ENCODE measurements at places on chromosomes 12 and 14.

- DNase-seq: no peak
Observed at GRCh38 chr12:47507221-47507620, 198.6 kb downstream of the RPAP3 start.

- no peak for DNase-seq
Observed at GRCh38 chr12:1220127-1221092, 229.4 kb downstream of the ERC1 start.

- no peak for DNase-seq
Observed at GRCh38 chr12:45575823-45576475, 153.6 kb upstream of the ARID2 start.

DNA sequence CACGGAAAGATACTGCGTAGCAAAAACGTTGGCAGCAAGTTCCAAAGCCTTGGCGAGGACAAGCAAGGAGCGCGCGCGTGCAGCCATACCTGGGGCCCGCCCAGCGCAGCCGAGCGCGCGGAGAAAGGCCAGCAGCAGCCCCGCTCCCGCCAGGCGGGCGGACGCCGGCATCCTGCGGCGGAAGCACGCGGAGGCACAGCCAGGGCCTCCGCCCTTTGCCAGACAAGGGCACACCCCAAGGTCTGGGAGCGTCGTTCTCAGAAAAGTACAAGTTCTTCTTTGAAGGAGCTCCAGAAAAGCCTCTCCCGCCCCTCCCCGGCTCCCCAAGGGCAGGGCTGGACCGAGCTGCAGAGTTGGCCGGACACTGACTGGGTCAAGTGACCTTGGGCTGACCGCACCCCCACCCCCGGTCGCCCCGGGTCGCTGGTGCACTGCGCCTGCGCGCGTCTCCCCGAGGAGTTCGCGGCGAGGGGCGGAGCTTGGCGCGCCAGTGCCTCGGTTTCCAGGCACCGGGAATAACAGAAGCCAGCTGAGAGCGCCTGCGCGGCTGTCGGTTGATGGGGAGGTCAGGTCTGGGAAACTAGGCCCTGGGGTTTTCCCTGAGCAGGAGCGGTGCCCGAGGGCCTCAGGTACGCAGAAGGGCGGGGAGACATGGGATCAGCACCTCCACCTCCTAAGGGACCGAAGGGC, at the start of gene ZC2HC1C:
ZC2HC1C (plus strand) TSS at position 521 of the 690 bp plus-strand sequence. CDS start 933 bp downstream, outside the sequence.
- DNase-seq: peak; percentile 12

DNA sequence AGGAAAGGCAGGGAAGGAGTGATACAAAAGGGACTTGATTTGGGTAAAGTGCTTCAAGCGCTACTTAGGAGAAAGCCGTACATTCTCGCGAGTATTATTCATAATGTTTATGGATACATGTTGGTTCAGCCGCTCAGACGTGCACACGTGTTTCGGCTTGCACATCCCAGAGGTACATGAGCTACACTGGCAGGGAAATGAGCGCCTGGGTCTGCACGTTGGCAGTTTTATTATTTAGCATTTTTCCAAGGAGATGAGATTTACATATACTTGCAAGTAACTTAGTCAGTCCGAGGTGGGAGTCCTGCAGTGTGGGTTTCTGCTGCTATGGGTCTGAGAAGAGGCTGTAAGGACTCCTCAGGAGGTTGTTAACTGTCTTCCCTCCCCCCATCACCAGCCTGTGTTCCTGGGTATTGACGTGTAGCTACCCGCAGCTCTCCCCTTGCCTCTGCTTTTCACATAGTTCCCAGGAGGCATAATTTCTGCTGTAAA, 1.5 kb downstream of the PRKCH start:
- no peak for DNase-seq

- no peak for DNase-seq
Observed at GRCh38 chr12:765840-766239, 13.5 kb downstream of the WNK1 start.

GRCh38 chr12:69007855-69008351, 74.9 kb upstream of the CPM start:
- no peak for DNase-seq

DNA sequence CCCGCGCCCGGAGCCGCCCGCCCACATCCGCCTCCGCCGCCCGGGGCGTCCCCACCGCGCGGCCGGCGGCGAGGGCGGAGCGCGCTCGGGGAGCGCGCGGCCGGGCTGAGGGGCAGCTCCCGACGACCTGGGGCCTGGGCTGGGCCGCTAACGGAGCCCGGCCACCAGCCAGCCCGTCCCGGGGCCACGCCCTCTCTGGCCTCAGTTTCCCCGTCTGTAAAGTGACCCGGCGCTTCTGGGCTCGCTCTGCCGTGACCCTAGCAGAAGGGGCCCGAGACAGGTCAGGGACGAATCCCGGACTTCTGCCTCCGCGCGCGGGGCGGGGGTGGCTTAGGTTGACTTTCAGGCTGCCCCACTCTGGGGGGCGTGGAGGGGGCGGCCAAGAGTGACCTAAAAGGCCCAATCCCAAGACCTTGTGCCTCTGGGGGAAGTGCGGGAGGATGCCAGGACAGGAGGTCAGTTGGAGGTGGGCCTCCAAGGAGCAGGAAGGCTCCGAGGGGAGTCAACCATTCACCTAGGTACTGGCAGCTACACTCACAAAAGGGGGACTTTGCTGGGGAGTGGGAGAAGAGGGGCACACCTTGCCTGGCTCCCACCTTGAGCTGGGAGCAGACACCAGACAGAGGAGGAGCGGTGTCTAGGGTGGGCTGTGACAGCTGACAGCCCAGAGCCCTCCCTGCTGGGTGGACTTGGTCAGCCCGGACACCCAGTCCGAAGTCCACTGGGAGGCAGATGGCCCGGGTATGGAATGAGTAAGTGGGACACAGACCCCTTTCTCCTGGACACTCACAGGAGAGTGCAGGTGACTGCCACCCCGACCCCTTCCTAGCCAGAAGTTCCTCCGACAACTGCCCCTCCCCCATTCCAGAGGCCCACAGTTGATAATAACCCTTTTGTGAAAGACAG, 486 bp upstream of the AKT1 start:
- peak; percentile 24 for DNase-seq

- no peak for DNase-seq
Observed at GRCh38 chr14:58777541-58777979, 139.8 kb downstream of the DACT1 start.

DNA sequence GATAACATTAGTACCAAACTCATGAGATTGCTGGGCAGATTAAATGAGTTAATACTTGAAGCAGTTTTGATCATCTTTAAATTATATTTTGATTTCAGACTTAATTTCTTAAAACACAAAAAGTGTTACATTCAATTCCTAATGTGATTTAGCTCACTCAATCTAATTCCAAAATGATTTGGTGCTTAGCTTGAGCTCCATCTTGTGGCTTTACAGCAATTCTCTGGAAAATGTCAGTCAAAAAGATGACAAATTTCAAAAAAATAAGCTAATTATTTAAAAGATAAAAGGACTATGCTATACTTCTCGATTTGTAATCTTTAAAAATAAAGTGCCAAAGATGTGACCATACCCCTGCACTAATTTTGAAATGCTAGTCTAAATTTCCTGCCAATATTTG, 10.1 kb downstream of the LLPH start:
- no peak for DNase-seq

GRCh38 chr12:52091061-52091460, 11.6 kb downstream of the SMIM41 start:
- no peak for DNase-seq

GRCh38 chr12:12559719-12560296, 2.9 kb downstream of the DUSP16 start:
- DNase-seq: no peak

- DNase-seq: no peak
Observed at GRCh38 chr12:128763395-128763794, 60.4 kb downstream of the SLC15A4 start.

DNA sequence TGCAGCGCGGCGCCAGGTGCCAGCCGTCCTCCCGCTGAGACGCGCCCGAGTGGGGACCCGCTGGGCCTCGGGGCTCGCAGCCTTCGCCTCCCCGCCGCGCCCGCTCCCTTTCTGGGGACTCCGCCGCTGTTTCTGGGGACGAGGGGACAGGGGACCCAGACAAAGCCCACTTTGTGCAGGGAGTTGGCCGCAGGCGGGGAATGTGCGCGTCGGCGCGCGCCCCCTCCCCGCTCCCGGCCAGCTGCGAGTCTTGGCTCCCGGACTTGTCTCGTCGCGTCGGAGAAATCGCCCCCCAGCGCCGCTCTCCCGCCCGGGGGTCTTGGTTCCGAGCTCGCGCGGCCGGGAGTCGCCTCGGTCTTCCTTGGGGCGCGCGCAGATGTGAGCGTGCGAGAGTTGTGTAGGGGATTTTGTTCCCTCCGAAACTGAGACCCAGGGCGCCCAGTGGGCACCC, 717 bp downstream of the VASH1 start:
- no peak for DNase-seq

- DNase-seq: no peak
Observed at GRCh38 chr14:60226298-60226697, 22.7 kb upstream of the PPM1A start.

DNA sequence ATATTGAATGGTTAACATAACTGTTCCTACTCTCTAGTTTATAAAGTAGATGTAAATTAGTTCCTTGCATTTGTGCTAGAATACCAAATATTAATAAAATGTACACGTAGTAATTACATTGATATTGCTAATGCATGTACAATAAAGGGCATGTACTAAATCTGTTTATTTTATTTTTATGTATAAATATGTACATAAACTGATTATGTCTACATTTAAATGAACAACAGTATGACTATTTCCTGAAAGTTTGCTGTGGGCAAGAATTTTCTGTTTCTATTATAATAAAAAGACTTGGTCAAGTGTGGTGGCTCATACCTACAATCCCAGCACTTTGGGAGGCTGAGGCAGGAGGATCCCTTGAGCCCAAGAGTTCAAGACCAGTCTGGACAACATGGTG, 257.2 kb upstream of the FOXN3 start:
- DNase-seq: no peak

- no peak for DNase-seq
Observed at GRCh38 chr12:128871516-128871892, 18.2 kb downstream of the GLT1D1 start.

- DNase-seq: no peak
Observed at GRCh38 chr12:93300611-93301021, 77.1 kb upstream of the NUDT4 start.

- DNase-seq: no peak
Observed at GRCh38 chr12:89517720-89518119, 6.9 kb downstream of the GALNT4 start.

DNA sequence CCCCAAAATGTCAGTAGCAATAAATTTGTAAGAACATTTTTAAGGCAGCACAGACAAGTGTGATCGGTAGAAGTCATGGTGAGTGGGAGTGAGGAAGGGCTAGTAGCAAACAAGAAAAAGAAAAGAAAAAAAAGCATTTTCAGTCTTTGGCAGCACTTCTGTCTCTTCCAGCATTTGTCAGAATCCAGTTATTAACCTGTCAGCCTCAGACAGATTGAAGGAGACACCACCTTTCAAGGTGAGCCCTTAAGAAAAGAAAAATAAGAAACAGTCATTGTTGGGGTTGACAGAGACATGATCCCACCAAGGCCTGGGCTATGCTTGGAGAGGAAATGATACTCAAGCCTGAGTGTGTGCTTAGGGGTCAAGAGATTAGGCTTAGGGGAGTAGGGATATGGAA, 947.4 kb downstream of the NRXN3 start:
- no peak for DNase-seq

- no peak for DNase-seq
Observed at GRCh38 chr12:4855121-4855924, 54.4 kb upstream of the KCNA1 start.

DNA sequence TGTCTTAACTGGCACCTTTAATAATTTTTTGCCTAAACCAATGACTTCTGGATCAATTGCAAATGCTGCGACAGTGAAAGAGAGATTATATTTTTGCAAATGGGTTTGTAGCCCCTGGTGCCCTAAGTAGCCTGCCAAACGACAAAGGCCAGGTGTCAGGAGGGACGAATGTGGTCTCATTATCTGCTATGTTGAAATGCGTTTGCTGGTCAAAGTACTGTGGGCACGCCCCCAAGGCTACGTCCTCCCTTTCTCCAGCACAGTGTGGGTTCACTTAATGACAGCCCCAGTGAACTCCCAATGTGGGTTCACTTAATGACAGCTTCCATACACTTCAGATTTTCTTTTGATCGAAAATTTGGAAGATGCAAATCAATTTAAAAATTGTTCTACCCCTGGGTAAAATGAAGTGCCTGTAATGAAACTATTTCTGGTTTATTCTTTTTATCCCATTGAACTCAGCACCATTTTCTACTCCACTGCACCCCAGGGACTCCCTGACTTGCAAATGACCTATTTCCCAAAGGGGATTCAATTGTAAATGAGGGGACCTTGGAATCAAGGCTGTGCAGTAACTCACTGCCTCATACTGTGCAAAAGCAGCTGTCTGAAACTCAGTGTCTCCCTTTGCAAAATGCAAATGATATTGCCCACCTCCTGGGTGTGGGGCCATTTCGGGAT, 1.4 kb downstream of the SERPINA11 start:
- no peak for DNase-seq

DNA sequence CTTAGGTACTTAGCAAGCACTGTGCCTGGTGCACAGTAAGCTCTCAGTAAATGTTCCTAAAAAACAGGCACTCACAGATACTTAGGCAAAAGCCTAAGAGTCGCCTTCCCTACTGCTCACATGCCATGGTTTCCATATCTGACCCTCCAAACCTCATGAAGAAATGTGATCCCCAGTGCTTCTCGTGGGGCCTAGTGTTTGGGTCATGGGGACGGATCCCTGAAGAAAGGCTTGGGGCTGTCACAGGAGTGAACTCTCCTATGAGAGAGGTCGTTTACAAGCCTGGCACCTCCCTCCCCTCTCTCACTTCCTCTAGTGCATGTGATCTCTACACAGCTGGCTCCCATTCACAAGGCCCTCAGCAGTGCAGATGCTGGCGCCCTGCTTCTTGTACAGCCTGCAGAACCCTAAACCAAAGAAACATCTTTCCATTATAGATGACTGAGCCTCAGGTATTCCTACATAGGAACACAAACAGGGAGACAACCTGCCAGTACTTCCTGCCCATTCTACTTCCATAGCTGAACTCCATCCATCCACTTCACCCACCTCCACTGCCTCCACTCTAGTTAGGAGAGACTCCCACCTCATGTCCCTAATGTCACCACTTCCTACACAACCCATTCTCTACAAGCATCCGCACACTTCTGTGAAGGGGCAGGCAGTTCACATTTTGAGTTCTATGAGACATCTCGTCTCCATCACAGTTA, 2.9 kb downstream of the SLC15A4 start:
- no peak for DNase-seq

GRCh38 chr12:119687406-119687805, 19.5 kb downstream of the PRKAB1 start:
- DNase-seq: no peak
